Retinal pigment epithelial cell (primary cell): ENCODE measurements at places on chromosomes 4 and X.

- DNase-seq = no peak
Measured at GRCh38 chr4:8451440-8452182, 11.0 kb downstream of the TRMT44 start.

DNA sequence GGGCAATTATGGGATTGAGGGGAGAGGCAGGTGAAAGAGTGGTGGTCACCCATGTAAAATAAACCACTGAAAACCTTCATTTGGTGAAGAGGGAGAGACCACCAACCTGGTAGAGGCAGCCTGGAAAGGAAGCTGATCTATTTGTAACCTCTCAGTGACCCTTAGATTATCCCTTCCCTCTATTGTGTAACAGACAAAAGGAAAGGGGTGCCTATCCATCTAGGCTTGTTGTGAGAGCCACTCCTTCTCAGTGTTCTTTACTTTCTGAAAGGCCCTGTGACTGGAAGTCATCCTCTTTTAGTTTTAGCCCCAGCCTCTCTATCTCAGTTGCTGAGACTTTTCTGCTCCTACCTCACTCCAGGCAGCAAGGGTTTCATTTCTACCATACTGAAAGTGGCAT, 142.4 kb downstream of the TMEM164 start:
- DNase-seq = no peak

DNA sequence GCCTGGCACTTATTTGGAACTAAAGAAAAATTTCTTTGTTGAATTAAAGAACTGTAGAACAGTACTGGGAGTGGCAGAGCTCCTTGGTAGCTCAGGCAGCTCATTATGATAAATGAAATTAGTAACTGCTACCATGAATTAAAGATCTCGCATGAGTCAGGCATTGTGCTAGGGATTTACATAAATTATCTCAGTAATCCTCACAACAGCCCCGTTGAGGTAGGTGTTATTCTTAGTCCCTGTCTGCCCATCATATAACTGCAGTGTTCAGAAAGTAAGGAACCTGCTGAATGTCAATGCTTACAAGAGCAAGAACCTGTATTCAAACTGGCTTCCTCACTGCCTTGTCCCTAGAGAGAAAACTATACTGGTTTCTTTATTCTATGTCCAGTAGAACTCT, 108.3 kb downstream of the NLGN4X start:
- DNase-seq = no peak

GRCh38 chr4:127656047-127656680, 23.4 kb downstream of the INTU start:
- DNase-seq = no peak

DNA sequence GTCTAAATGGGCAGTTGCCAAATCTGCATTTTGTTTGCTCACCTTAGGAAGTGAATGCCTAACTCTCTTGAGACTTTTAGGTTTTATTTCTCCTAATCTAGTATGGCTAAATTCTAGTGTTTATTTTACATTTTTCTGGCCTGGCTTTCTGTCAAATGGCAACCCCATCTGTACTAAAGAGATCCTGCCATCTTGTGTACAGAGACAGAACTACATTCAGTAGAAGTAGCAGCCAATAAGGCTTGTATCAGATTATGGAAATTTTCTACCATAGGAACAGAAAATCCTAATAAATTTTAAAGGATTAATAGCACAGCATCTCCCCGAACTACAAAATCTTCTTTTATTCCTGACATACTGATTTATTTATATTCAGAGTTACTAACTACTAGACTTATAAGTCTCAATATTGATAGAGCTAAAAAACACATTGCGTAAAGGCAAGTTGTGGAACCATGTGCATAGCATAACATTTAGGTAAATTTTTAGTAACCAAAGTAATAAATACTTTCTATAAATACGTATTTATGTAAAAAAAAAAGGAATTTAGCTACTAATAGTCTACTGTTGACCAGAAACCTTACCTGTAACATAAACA, 45.5 kb downstream of the TMEM144 start:
- no peak for DNase-seq

DNA sequence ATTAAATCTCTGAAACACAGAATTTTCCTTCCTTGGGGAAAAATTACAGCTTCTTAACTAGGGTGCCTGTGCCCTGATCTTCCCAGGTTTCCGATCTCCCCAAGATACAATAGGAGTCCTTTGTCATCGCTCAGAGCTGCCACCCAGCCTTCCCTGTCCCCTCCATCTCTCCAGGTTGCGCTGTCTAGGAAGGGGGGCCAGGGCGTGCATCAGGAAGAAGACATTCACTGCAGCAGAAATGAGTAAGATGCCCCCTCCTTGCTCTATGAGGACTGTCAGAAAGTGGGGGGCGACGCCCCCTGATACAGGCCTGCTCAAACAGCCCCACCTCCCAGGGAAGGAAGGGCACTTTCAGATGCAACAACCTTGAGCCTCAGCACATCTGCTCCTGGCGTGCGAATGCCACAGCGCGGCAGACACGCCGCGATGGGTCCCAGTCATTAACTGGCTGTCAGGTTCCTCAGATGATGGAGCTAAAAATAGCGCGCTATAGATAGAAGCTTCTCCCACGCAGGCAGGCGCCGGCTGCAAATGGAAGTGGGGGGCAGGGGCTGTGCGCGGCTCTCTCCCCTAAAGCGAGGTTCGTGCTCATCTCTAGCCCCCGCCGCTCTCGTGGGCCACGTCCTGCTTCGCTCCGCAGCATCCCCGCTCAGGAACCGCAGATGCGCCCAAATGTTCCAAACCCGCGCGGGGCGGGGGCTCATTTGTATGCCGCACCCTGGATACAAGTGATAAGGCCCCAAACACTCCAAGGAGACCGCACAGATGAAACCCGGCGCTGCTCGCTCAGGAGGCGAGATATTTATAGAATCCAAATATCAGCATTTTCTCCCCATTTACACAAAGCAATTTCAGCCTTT, 57.6 kb upstream of the LGI2 start:
- no peak for DNase-seq

- DNase-seq = no peak
Measured at GRCh38 chr4:123507376-123507775, 110.8 kb downstream of the SPRY1 start.

DNA sequence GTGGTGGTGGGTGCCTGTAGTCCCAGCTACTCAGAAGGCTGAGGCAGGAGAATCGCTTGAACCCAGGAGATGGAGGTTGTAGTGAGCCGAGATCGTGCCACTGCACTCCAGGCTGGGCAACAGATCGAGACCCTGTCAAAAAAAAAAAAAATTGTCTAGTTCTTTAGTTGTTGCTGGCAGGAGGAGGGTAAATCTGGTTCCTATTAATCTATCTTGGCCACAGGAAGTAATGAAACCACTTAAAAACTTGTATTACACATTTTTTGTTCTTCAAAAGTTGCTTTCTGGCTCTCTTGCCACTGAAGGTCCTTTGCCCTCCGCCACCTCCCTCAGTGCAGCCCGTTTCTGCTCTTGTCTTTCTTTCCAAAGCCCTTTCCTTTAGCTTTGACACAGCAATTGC, 102.9 kb upstream of the ARSJ start:
- DNase-seq = no peak
